CD4-positive, alpha-beta T cell treated with Interleukin-6 for 4 hours (primary cell): ENCODE measurements at places on chromosomes 11 and 22.
A peak's percentile ranks its signal among the peaks of the same experiment; 100 is the strongest.

DNA sequence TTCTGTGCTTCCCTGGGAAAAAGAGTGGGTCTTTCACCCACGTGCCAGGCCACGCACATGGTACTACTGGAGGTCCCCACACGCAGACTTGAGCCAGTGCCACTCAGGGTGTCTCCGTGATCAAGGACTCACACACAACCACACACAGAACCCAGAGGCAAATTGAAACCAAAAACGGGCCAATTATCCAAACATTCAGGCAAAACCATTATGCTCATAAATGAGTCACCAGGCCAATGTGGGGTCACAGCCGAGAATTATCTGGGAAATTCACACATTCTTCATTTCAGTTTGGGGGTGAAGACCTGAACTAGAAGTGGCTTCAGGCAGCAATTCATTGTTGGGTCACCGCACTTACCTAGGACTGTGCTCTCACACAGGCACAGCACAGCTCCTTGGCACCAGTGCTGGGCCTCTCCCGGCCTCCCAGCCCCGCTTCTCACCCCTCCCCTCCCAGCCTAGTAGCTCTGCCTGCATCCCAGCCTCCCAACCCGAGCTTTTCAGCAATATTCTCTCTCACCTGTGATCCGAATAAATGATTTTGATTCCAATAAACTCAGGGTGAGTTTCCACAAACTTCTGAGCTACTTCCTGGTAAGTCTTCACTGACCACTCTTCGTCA, 28.0 kb downstream of the ADA2 start:
- no peak for DNase-seq

DNA sequence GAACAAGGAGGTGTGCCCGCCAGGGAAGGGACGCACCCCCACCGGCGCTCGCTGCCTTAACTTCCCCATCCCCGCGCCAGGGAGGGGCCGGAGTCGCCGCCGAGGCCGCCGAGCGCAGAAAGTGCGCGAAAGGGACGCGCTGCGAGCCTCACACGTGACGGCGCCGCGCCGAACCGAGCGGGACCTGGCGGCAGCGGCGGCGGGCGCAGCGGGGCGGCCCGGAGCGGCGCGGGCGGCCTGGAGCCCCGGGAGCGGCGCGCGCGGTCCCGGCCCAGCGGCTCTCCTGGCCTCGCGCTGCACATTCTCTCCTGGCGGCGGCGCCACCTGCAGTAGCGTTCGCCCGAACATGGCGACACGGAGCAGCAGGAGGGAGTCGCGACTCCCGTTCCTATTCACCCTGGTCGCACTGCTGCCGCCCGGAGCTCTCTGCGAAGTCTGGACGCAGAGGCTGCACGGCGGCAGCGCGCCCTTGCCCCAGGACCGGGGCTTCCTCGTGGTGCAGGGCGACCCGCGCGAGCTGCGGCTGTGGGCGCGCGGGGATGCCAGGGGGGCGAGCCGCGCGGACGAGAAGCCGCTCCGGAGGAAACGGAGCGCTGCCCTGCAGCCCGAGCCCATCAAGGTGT, at the start of gene SORL1:
TSS of gene SORL1 (plus strand) at position 329 of the 623 bp plus-strand sequence. CDS start at position 347, 18 bp downstream.
- DNase-seq, result peak; percentile 83

DNA sequence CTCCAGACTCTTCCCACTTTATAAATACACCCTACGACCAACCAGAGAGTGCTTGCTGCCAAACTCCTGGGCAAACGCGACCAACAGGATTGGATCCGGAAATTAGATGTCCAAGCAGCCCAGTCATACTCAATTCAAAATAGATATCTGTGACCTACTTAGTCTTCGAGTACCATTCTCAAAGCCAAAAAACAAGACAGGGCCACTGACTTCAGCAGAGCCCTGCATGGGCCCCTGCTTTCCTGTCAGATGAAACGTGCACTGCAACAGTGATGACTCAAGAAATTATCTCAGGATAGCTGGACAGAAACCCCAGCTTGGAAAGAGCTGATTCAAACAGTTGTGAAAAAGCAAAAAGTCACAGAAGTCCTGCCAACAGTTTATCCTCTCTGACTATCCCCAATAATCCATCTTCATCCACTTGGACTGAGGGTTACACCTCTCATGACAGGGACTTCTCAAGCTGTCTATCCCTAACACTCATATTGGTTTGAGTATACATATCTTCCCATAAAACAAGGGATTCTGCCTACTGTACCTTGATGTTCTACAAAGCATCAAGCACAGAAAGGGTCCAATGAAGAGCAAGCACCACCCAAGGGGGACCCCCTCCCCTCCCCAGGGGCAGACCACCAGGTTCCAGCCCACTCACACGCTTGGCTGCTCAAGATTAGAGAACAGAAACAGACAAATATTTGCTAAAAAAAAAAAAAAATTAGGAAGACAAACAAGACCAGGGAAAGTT, 17.4 kb downstream of the SMCO4 start:
- no peak for DNase-seq

DNA sequence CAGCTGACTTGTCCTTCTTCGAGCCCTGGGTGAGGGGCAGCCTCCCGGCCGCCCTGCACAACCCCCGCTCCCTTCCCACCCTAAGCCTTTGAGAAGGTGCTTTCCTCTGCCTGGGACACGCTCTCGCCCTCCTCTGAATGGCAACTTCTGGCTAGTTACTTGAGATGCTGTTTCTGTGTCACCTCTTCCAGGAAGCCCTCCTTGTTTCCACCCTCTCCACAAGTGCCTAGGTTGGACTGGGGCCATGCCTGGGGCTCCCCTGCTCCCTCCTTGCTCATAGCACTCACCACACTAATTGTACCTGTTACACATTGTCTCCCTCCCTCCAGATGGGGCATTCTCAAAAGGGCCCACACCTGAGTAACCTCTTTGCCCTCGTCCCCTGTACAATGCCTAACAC, 72.2 kb downstream of the SCUBE1 start:
- no peak for DNase-seq

GRCh38 chr11:103484545-103484944, 375.3 kb downstream of the DYNC2H1 start:
- no peak for DNase-seq

- DNase-seq, result no peak
Observed at GRCh38 chr11:93542811-93543229, 371 bp downstream of the SMCO4 start.

DNA sequence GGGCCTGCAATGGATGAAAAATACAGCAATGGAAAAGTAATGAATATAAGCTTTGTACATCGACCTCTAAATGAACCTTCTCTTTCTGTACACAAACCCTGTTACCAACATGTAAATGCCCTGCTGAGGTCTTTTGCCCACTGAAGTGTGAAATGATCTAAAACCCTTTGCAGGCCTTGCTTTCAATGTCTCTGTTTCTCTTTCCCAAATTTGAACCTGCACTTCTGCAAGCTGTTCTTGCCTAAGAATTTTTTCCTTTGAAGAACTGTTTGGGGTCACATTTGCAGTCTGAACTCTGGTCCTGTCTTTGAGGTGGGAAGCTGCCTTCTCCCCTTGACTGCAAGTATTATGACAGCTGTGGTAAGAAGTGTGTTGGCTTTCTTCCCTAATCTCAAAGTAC, 1237.1 kb downstream of the FAM181B start:
- DNase-seq, result no peak

- no peak for DNase-seq
Observed at GRCh38 chr11:2464451-2465165, 19.8 kb downstream of the KCNQ1 start.

DNA sequence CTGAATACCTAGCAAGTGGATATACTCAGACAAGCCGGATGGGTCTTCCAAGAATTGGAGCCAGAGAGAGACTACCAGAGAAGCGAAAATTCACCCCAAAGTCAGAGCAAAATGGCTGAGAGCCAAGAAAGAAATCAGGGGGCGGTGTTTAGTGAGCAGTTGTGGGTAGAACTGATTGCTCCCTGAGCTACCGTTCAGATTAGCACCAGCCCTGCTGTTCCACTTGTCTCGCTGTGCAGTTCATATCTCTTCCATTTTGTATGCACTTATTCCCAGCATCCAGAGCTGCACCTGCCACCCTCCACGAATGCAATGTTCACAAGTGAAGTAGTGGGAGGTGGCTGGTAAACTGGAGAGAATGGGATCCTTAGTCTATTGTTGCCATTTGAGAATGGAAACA, 25.5 kb downstream of the DRD2 start:
- no peak for DNase-seq

GRCh38 chr11:2272228-2272945, 2.0 kb upstream of the ASCL2 start:
- no peak for DNase-seq

DNA sequence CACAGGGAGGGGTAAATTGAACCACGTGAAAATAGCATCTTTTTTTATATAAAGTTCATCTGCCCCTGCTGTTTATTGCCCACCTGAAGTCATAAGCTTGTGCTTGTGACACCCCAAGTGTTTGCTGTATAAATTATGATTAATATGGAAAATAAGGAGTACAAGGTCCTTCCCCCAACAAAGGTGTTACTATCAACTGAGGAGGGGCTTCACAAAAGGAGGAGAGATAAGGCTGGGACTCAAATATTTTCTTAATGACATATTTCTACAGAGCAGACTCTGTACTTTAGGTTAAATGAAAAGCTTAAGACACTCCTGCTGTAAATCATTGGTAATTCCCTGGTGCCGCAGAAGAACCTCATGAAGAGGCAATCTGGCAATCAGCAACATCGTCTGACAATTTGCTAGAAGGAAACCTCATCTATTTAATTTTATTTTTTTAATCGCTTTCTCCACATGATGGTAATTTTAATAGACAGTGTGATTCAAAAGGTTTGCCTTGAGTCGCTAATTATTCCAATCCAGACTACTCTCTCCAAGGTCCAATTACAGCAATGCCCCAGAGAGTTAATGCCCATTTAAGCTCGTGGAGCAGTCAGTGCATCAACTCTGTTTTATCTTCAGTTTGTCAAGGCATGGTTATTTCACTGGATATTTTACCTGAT, 1432.4 kb downstream of the FAM181B start:
- DNase-seq, result no peak

- DNase-seq, result no peak
Observed at GRCh38 chr22:42432818-42433217, 615 bp upstream of the NFAM1 start.

- no peak for DNase-seq
Observed at GRCh38 chr11:5081405-5081804, 12.0 kb downstream of the OR52E1 start.

GRCh38 chr11:45267052-45267451, 19.1 kb downstream of the SYT13 start:
- peak; percentile 7 for DNase-seq

GRCh38 chr11:130299978-130300377, 14.7 kb downstream of the ZBTB44 start:
- no peak for DNase-seq
